ENCODE measurements at places on chromosomes 4 and X.

DNA sequence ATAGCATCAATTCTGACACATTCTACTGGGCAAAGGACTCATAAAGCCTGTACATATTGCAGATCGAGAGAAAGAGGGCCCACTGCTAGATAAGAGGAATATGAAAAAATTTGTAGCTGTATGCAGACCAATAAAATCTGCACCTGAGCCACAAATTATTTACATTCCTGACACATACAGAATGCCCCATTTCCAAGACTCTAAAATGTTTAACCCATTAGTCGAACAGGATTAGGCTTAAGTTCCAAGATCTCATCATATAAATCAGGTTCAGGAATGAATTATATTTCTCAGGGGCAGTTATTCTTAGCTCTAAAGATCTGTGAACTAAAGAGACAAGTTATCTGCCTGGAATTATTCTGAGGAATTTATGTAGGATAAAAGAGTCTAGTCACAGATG, 1615.8 kb downstream of the ARAP2 start:
- no peak for DNase-seq

- DNase-seq = no peak
These were observed 20.8 kb downstream of the OCIAD1 start for GRCh38 chr4:48851651-48852050.

DNA sequence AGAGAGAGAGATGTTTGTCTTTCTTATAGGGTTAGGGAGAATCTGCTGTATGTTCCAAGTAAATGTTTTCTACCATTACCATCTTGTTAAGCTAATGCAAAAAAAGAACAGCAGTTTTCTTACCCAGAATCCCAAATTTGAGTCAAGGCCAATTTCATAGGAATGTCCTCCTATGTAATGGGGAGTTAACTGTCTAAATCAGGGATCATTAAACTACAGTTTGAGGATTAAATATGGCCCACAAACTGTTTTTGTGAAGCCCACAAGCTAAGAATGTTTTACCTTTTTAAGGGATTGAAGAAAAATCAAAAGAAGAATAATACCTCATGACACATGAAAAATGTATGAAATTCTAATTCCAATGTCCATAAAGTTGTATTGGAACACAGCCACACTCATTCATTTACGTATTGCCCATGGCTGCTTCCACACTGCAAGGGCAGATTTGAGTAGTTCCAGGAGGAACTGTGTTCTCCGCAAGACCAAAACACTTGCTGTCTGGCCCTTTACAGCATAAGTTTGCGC, 113.2 kb upstream of the SPRY1 start:
- DNase-seq = no peak

GRCh38 chr4:40395908-40396793, 61.0 kb downstream of the CHRNA9 start:
- DNase-seq = peak; percentile 64

DNA sequence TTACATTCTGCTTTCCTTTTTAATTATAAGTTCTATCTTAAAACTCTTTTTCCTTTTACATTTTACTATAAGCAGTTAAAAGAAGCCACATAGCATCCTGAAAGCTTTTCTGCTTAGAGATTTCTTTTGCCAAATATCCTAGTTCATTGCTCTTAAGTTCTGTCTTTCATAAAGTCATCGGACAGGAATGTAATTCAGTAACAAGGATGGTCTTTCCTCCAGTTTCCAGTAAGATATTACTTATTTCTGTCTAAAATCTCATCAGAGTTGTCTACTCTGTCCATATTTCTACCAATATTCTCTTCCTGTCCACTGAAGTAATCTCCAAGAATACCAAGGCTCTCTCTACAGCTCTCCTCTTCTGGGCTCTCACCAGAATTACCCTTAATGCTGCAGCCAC, 37.5 kb upstream of the ADH1C start:
- DNase-seq = peak; percentile 82

- DNase-seq = no peak
These were observed 241.0 kb downstream of the SLC39A8 start for GRCh38 chr4:102104278-102104677.

GRCh38 chr4:91058345-91058744, 931.2 kb downstream of the CCSER1 start:
- peak; percentile 8 for DNase-seq

DNA sequence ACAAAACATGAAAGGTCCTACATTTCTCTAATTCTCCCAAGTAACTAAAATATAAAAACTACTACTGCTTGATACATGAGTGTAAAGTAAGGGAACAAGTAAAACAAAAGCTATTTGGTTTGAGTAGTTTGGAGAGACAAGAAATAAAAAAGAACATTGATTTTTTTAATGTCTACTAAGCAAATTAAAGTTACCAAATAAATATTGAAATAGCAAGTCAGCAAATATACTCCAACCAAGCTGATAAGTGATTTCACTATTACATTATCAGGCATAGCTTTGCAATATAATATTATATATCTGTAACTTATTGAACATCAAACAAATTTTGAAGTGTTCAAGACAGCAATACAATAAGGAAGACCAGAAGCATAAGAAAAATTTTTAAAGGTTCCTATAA, 60.3 kb downstream of the LCORL start:
- DNase-seq = no peak

DNA sequence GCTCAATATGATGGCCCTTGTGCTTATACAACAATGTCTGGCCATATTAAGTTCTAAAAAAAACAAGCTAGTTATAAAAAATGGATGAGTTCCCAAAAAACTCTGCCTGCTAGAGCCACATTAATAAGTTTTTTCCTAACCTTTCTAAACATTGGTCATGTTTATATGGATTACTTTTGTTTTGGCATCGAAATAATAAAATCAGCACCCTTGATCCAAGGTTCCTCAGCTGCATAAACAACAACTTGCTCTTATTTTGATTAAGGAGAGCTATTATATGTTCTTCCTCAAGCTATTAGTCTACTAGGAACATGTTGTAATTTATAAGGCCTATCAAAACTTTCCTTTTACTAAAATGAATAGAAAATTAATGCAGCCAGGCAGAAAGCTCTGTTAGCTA, 48.4 kb downstream of the UNC5C start:
- no peak for DNase-seq

GRCh38 chrX:99172958-99173357, 1237.1 kb downstream of the PCDH19 start:
- DNase-seq = no peak

GRCh38 chr4:10803713-10804343, 119.3 kb upstream of the CLNK start:
- peak; percentile 6 for DNase-seq

DNA sequence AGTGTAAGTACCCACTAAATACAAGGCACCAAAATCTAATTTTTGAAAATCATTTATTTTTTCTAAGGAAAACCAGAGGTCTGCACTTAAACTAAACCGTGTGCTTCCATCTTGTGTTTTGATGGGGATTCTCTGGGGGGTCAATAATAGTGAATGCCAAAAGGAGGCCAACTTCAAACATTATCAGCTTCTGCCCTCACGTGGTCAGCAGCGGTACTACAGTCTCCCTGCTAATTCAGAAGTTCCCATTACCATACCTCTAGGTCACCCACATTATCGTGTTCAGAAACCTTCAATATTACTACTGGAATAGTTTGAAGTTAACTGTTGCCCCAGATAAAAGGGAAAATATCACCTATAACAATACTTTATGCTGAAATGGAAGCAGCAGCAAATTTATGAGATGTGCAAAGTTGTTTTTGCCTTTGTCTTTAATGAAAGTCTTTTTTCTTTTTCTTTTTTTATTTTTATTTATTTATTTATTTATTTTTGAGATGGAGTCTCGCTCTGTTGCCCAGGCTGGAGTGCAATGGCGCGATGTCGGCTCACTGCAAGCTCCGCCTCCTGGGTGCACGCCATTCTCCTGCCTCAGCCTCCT, 17.3 kb downstream of the CTPS2 start:
- peak; percentile 70 for DNase-seq

GRCh38 chrX:56219700-56220099, 12.5 kb upstream of the KLF8 start:
- peak; percentile 33 for DNase-seq

GRCh38 chrX:72243472-72243871, 4.6 kb upstream of the ERCC6L start:
- DNase-seq = peak; percentile 45

GRCh38 chr4:113540859-113541258, 220.7 kb downstream of the CAMK2D start:
- DNase-seq = peak; percentile 40

DNA sequence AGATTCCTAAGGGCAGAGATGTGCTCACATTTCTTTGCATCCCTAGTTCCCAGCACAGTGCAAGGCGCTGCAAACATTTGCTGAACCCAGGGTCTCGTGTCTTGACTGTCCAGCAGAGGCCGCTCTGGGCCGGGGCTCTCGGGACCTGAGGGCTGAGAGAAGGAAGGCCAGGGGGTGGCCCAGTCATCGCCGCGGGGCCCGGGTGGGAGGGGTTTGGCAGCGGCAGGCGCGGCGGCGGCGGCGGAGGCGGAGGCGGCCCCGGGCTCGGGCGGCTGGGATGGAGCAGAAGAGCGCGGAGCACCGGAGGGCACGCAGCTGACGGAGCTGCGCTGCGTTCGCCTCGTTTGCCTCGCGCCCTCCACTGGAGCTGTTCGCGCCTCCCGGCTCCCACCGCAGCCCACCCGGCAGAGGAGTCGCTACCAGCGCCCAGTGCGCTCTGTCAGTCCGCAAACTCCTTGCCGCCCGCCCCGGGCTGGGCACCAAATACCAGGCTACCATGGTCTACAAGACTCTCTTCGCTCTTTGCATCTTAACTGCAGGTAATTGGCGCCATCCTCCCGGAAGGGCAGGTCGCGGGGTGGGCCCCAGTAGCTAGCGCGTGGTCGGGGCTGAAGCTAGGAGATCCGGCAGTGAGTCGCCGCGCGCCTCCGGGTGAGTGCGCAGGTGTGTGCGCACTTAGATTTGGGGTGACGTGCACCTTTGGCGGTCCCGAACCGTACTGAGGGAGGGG, at the start of gene PARM1:
Gene PARM1 (plus strand): TSS at position 285 of the 730 bp plus-strand sequence. CDS start 212 bp downstream, at position 497.
- DNase-seq = peak; percentile 75

DNA sequence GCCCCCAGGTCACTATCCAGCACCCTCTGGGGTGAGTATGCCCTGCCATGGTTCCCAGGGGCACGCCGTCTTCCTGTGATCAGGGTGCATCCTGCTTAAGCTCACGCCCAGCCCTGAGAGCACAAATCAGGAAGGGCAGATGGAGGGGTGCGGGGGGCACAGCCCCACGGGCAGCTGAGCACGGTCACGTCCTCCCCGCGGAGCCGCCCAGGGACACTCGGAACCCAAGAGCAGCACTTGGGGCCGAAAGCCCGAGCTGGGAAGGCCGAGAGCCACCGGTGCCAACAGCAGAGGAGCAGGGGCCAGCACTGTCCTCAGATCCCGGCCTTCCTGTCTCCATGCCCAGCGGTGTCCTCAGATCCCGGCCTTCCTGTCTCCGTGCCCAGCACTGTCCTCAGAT, 21.5 kb downstream of the NELFA start:
- DNase-seq = no peak

DNA sequence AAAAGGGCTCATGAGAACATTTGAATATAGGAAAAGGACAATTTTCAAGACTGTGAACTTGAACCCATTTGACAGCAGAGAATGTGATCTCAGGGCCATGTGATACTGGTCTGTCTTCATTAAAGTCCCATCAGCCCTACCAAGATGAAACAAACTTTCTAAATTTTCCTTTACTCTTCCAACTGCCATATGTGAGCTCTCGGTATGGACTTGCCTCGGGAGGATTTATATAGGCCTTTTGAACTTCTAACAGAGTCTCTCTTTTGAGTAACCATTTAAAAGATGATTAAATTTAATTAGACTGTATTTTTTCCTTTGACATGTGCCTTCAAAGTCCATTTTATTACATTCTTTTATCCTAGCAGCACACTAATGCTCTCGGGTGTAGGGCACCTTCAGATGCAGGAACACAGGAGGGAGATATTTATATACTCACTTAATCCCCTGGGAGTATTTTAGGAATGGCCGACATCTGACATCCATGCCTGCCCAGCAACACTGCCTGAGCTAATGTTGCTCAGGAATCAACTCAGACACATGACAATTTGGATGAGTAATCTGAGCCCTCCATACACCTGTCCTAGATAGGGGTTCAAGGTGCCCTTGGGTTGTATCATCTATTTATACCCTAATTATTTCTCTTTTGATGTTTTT, 155.0 kb downstream of the SLC7A11 start:
- DNase-seq = no peak

- DNase-seq = no peak
These were observed 27.4 kb downstream of the NAA11 start for GRCh38 chr4:79298484-79298883.

DNA sequence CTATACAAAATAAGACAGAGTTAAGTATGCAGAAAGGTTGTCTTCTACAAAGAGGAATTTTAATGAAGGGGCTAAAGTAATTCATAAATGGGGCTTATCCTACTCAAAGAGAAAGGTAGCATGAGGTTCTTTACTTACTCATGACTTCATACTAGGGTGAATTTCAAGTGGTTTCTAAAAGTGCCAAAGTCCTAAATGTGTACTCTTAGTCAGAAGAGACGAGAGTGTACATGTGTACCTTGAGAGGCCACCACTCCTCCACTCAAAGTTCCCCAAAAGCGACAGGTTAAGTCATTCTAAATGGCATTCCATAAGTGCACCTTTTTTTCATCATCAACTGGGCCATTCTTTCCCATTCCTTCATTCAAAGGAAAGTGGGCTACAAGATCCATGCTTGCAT, 21.9 kb downstream of the EDA2R start:
- no peak for DNase-seq

GRCh38 chr4:106039796-106040195, 144.5 kb downstream of the NPNT start:
- peak; percentile 28 for DNase-seq

DNA sequence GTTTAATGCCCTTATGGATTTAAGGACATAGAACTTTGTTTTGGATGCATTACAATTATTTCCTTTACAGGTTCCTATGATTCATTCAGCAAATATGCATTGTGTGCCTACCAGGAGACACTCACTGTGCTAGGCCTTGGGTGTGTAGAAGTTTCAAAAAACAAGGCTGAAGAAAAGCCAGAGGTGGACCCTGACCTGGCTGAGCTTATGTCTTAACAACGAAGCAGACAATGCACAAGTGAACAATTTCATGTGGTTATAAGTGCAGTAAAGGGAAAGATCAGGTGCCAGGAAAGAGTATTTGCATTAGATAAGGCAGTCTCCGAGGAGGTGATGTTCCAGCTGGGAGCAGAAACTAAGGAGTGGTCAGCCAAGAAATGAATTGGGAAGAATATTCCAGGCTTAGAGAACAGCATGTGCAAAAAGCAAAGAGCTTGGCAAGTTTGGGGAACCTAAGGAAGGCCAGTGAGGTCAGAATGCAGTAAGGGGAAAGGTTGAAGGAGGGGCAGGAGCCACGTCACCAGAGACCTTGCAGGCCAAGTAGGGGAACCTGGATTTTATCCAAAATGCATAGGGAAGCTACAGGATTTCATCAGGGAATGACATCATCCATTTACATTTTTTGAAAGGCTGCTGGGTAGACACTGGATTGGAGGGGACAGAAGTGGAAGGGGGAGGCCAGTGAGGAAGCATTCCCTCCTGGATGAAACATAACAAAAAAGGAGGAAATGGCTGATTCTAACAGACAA, 193.6 kb downstream of the SOWAHB start:
- DNase-seq = peak; percentile 61
